ENCODE measurements at places on chromosomes 16 and 17.

DNA sequence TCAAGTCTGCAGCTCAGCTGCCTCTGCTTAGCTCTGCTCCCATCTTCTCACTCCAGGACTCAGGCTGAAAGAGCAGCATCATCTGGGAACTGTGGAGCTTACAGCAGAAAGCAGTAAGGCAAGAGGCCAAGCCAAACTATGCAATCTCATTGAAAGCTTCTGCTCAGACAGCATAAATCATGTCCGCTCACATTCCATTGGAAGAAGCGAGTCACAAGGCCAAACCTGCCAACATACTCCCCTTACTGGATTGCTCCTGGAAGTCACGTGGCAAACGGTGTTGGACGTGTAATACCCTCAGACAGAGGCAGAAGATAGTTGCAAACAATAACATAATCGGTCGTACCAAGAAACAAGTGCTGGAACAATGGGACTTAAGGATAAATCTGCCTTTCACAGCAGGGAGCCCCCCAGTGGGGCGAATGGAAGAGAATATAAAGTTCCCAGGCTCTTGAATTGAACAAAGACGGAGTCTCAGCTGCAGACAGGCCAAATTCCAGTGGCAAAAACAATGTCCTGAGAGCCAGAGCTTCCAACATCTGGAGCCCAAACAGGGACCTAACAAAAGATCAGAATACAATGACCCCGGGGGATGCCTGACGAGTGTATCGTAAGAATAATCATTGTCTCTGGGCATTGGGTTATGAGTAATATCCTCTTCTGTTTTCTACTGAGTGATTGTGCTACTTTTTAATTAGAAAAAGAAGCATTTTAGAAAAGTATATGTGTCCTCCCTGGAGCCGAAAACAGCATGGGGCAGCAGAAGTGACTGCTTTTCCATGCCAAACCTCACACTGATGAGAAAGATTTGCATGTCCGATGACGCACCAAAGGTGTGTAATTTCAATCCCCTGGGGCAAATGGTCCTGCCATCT lies 68.4 kb downstream of the CMC2 start:
- no peak for DNase-seq

- no peak for DNase-seq
These were observed 107.8 kb downstream of the TRIM37 start for GRCh38 chr17:58998871-58999270.

DNA sequence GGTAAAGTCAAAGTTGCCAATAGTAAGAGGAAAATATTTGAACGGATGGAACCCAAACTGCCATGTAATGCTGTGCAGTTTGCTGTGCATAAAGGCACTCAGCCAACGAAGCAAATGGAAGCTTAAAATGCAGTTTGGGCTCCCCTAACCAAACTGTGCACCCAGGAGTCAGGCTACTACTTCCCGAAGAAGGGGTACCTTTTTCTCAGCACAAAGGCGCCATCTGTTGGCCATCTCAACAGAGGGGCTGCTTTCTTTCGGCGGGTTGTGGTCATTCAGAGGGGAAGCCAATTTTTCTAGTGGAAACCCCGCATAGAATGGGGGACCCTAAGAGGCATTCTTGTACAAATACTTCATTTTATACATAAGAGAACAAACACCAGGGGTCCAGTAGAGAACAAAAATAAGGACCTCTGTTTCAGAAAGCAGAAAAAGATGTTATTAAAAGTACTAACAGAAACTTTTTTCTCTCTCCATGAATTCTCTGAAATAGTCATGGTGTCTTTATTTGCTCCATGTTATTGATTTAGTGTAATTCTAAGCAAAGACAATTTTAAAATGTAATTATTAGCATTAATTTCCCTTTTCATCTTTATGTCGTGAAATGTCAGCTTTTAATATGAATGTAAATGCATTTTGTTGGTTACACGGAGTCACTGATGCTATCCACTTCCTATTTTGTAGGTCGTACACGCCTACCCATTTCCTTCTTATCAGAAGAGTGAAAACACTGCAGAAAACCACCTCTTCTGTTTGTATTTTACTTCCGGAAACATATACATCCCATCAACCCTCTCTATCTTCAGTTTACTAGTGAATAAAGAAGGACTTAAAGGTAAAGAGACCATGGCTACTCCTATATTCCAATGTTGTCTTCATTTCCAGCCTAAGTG lies 453.3 kb downstream of the KCNJ2 start:
- no peak for DNase-seq

GRCh38 chr16:31242206-31242605 lies 17.6 kb upstream of the ITGAM start:
- DNase-seq, result no peak

- no peak for DNase-seq
These were observed 1.3 kb downstream of the SBK1 start for GRCh38 chr16:28293601-28293960.

DNA sequence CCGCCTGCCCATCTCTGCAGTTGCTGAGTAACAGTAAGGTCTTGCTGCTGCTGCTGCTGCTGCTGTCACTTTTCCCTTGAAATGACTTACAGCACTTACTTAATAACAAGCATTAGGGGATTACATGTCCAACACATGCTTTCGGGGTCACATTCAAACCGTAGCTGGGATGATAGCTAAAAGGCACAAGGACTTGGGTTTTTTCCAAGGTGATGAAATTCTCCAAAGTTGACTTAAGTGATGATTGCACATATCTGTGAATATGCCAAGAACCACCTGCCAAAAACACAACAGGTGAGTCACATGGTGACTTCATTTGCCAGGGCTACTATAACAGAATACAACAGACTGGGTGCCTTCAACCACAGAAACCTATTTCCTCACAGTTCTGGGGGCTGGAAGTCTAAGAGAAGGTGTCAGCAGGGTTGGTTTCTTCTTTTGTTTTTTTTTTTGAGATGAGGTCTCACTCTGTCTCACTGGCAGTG lies 121.9 kb upstream of the TNRC6C start:
- DNase-seq, result peak; percentile 95

DNA sequence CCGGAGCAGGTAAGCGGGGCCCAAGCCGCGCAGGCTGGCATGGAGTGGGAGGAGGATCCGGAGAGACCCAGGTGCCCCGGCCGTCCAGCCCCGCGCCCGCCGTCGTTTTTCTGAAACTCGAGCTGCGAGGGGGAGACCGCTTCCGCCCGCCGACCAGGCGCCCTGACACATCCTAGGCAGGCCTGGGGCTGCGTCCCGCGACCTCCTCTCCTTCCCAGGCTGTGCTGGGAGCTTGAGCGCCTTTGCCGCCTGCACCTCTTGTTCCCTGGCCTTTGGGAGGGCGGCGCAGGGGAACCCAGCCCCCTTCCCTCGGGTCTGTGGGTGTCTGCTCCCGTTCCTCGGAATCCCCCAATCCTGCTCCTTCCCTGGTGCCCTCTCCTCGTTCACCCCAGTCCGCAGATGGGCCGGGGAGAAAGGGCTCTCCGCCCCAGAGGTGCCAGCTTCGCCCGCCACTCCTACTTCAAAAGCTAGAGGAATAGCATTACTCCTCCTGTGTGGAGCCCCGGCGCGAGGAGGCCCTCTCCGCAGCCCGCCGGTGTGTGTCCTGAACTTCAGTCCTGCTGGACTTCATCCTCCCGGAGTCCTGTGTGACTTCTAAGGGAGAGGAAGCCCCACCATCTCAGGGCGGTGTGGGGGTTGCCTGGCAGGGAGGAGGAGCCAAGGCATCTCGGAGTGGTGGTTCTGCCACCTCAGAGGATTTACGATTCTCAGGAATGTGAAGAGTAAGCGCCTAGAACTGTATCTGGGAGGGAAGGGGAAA lies 1.0 kb downstream of the NHERF1 start:
- no peak for DNase-seq

- peak; percentile 41 for DNase-seq
These were observed 185.1 kb downstream of the CDK5R1 start for GRCh38 chr17:32671896-32672295.

- no peak for DNase-seq
These were observed 47.0 kb downstream of the COTL1 start for GRCh38 chr16:84570739-84571403.

DNA sequence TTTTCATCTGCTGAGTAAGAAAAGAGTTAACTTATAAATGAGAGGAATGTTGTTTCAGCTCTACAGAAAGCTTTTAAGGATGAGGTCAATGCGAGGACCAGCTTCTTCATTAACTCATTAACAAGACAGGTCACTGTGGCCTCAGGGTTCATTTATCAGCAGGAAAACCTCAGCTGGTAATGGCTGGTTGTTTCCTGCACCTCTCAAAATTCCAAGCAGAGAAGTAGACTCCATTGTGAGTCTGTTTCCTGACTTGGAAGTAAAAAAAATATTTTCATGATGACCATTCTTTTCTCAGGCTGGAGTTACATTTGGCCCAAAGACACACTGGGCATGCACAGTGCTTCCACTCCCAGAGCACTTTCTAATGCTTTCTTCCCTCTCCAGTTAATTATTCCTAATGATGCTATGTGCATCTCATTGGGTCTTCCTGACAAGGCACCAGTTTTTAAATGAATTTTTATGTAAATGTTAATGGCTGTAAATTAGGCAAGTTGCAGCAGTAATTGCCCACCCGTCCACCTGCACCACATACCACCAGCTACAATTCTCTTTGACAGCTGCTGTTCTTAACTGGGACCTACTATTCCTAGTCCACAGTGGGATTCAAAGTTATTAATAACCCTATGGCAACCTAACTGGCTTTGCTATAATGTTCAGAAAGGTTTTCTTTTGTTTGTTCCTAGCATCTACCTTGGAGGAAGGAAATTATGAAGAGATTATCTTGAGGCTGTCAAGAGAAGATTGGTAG lies 89.5 kb upstream of the BCAR1 start:
- no peak for DNase-seq

GRCh38 chr16:51442141-51442870 lies 291.2 kb upstream of the SALL1 start:
- DNase-seq, result no peak

All from LNCaP clone FGC (cell line).